ENCODE measurements at places on chromosomes 11 and 22. TPM values are rescaled to one million over a fixed set of nuclear protein-coding genes. Genes with fewer than 3 reads are reported as not detected.

RFPL1 gene
- not detected for total RNA-seq

CRYAB gene
- total RNA-seq, result 11.9 TPM

DNAJB13 gene
- 0.16 TPM for total RNA-seq

GNAZ gene
- total RNA-seq, result 0.26 TPM

ELF5 gene
- not detected for total RNA-seq

SLC29A2 gene
- total RNA-seq, result 0.17 TPM

MMP12 gene
- total RNA-seq, result 2.8 TPM

SORL1 gene
- total RNA-seq, result 0.26 TPM

TMEM86A gene
- 0.60 TPM for total RNA-seq

KCNJ4 gene
- not detected for total RNA-seq

MRGPRX4 gene
- not detected for total RNA-seq

OR9I1 gene
- total RNA-seq, result not detected

SYT9 gene
- not detected for total RNA-seq

All from bronchial smooth muscle cell (primary cell).